Cerebellar cortex (tissue), 1 donor: ENCODE measurements at places on chromosomes 1 and 21.

GRCh38 chr1:43978551-43979260, at the start of gene B4GALT2:
TSS of gene B4GALT2 (plus strand) at chr1:43979210. CDS start at chr1:43981161, 1,951 bp downstream.
- no peak for DNase-seq

DNA sequence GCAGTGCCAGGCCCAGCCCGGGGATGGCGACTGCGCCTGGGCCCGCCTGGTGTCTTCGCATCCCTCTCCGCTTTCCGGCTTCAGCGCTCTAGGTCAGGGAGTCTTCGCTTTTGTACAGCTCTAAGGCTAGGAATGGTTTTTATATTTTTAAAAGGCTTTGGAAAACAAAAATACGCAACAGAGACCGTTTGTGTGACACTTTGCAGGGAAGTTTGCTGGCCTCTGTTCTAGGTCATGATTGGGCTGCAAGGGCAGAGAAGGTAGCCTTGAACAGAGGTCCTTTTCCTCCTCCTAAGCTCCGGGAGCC, 719 bp downstream of the SOD1 start:
- DNase-seq, result no peak

DNA sequence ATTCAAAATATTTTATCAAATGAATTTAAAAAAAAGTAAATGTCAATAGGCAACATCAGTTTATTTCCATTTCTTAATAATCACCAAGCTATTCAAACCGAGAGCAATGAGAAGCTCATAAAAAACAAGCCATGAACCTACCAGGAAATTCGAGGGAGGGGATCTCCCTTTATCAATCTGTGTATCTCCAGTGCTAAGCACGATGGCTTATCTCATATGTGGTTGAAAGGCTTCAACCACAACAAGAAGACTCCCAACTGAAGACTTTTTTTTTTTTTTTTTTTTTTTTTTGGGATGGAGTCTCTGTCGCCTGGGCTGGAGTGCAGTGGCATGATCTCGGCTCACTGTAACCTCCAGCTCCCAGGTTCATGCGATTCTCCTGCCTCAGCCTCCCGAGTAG, 833.3 kb downstream of the USP25 start:
- DNase-seq, result no peak

- DNase-seq, result no peak
Observed at GRCh38 chr21:37297364-37297763, 30.2 kb upstream of the VPS26C start.

- DNase-seq, result no peak
Observed at GRCh38 chr1:223123011-223123610, 19.9 kb downstream of the TLR5 start.

- no peak for DNase-seq
Observed at GRCh38 chr1:243234978-243235647, 20.0 kb downstream of the CEP170 start.

- no peak for DNase-seq
Observed at GRCh38 chr1:21933397-21934248, 3.5 kb downstream of the HSPG2 start.

DNA sequence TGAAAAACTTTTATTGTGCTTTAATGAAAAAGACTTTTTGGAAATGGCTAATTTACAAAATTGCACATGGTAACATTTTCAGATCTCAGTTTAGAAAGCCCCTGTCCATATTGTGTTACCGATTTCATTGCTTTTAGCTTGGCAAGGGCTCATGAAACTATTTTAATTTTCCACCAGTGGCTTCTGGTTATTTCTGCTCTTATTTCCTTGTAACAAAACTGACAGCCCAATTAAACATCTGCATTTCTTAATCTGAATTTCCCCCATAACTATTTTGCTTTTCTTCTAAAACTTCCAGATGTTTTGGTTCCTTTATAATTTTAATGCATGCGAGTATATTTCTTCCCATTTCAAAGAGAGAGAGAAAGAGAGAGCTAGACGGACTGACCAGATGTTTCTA, 264.8 kb downstream of the PTPRC start:
- DNase-seq, result no peak

DNA sequence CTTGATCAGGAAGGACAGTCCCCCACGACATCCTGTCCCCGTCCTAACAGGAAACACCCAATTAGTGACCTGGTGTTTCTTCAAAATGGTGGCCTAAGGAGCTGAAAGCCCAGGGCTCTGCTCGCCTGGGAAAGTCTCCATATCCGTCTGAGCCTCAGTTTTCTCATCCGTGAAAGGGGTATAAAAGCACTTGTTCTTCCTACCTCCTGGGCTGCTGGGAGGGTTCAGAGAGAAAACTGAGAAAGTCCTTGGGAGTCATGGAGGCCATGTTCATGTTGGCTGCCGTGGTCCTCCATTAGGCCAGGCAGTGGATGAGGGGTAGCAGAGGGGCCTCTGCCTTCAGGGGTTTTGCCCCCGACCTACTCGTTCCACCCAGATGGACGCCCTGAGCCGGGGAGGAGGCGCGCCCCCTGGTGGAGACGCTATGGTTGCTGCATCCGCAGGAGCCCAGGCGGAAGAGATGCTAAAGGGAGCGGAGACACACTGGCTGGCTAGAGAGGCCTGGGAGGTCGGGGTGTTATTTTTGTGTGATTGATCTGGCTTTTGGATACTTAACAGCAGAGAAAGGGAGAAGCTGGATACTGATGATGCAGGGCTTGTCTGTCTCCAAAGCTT, 113.5 kb downstream of the PRDM2 start:
- no peak for DNase-seq

GRCh38 chr1:63787875-63788274, 14.1 kb downstream of the ROR1 start:
- peak; percentile 77 for DNase-seq

DNA sequence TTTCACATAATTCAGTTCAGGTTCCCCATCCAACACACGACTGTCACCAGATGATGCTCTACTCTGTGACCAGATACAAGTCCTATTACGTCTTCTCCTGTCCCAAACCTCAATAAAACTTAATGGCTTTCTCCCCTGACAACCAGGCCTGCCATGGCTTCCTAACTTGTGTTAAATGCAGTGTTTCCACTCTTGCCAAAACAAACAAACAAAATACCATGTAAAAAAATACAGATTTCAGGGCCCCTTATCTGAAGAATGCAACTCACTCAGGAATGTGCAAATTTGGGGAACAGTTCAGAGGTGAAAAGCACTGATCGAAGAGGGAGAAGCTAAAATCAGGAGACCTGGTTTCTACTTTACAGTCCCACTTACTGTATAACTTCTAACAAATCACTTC, 863 bp upstream of the NUF2 start:
- DNase-seq, result no peak

DNA sequence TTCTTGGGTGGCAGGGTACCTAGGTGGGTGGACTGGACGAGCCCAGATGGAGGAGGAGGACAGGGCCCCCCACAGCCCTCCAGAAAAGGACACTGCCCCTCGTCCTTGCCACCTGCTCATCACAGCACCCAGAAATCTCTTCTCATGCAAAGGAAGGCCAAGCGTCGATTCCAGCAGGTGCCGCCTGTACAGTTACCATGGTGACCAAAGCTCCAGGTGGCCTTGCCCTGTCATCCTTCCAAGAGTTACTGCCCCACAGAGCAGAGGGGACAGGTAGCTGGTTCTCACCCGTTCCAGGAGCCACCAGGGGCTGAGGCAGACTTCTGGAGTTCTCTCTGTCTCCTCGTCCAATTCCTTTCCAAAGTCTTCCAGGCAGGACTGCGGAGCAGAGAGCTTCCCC, 119.9 kb upstream of the VAMP3 start:
- no peak for DNase-seq

- DNase-seq, result peak; percentile 94
Observed at GRCh38 chr1:92994105-92994712, 32.9 kb upstream of the DIPK1A start.

DNA sequence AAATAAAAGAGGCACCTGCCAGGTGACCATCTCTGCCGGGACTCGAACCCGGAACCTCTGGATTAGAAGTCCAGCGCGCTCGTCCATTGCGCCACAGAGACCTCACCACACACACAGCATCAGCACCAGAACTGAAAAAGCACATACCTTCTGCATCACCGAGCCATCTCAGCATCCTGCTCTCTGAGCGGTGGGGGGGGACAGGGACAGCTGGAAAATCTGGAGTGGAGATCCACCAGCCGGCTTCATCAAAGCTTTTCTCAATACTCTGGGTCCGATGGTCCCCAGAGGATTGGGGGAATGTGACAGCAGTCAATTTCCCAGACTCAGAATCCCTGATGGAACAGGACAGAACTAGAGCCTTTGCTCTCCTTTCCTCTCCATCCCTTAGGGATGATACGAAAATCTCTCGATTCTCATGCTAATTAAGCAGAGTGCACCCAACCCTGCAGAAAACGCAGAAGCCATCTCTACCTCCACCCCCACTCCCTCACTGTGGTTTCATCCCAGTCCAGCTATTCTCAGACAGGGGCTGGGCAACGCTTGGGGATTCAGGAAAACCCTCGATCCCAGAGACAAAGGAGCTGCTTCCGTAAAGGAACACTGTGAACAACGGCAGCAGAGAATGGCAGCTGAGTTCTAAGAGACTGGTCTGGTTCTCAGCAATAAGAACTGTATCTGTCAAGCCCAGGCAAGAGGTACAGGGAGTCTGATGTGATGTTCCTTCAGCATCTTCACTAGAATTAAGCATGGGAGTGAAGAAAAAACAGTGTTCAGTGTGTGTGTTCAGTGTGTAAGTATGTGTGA, 29.6 kb upstream of the CADM3 start:
- peak; percentile 96 for DNase-seq

- DNase-seq, result no peak
Observed at GRCh38 chr21:24290151-24290833, 1317.0 kb downstream of the MRPL39 start.

DNA sequence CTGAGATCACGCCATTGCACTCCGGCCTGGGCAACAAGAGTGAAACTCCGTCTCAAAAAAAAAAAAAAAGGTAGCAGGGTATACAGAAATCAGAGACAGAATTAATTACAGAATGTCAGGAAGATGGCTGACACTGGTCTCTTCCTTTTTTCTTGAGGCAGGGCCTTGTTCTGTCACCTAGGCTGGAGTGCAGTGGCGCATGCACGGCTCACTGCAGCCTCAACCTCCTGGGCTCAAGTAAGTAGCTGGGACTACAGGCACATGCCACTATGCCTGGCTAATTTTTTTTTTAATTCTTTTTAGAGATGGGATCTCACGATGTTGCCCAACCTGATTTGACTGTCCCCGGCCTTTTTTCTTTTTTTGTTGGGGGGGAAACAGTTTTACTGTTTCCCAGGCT, 16.4 kb downstream of the RNU5D-1 start:
- DNase-seq, result no peak

- DNase-seq, result no peak
Observed at GRCh38 chr1:24572301-24572700, 16.4 kb downstream of the NCMAP start.
